H9 (cell line): ENCODE measurements at places on chromosomes 11 and 22. TPM values are rescaled to one million over a fixed set of nuclear protein-coding genes. Genes with fewer than 3 reads are reported as not detected.
A peak's percentile ranks its signal among the peaks of the same experiment; 100 is the strongest.

The GVQW3 gene
- total RNA-seq, result 4.5 and 4.7 TPM in 2 replicates

The LRP5 gene
- 38.4 and 41.3 TPM in 2 replicates for total RNA-seq

The SLC22A12 gene
- not detected in 2 replicates for total RNA-seq

The COMMD9 gene
- total RNA-seq, result 47.0 and 47.4 TPM in 2 replicates

The LARGE2 gene
- total RNA-seq, result 95.6 and 108 TPM in 2 replicates

The TREH gene
- not detected in 2 replicates for total RNA-seq

The CBLIF gene
- total RNA-seq, result not detected in 2 replicates

GRCh38 chr11:27218421-27219038, 144.5 kb downstream of the CCDC34 start:
- no peak overlapping the region for H3K27ac ChIP-seq
- no peaks in the 10 kb centered on the region; the same call in 2 of the 3 replicates for H3K36me3 ChIP-seq
- no peak for DNase-seq

GRCh38 chr11:16860617-16861016, 122.2 kb downstream of the C11orf58 start:
- no peak for DNase-seq
- no peak overlapping the region for H3K4me3 ChIP-seq
- H3K36me3 ChIP-seq, result peaks cover under 1% of the 10 kb centered on the region
- no peaks in the 10 kb centered on the region for H3K27me3 ChIP-seq
- H3K27ac ChIP-seq, result no peak overlapping the region

- DNase-seq, result no peak
- peaks cover 52% of the 10 kb centered on the region; the same call in 2 of the 3 replicates for H3K36me3 ChIP-seq
- H3K27ac ChIP-seq, result no peak overlapping the region
- H3K27me3 ChIP-seq, result no peaks in the 10 kb centered on the region
- H3K4me3 ChIP-seq, result no peak overlapping the region
Observed at GRCh38 chr11:72004515-72005346, 6.0 kb downstream of the IL18BP start.

DNA sequence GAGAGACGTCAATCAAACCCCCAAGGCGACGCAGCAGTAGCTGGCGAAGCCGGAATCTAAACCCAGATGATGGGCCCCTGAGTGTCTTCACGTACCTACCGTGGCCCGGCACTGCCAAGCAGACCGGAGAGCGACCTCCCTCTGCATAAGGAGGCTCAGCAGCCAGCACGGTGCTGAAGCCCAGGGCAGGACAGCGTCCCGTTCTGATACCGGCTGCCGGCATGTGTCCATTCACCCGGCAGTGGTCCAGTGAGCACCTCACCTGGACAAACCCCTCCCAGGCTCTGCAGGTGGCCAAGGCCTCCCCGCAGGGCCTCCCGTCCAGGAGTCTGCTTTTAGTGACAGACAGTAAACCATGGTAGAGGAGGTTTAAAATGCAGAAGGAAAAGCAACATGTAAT, 142.0 kb downstream of the BRD1 start:
- H3K27me3 ChIP-seq, result no peaks in the 10 kb centered on the region
- no peaks in the 10 kb centered on the region; the same call in 1 of the 3 replicates for H3K36me3 ChIP-seq
- no peak overlapping the region for H3K27ac ChIP-seq
- H3K4me1 ChIP-seq, result no peaks in the 10 kb centered on the region

DNA sequence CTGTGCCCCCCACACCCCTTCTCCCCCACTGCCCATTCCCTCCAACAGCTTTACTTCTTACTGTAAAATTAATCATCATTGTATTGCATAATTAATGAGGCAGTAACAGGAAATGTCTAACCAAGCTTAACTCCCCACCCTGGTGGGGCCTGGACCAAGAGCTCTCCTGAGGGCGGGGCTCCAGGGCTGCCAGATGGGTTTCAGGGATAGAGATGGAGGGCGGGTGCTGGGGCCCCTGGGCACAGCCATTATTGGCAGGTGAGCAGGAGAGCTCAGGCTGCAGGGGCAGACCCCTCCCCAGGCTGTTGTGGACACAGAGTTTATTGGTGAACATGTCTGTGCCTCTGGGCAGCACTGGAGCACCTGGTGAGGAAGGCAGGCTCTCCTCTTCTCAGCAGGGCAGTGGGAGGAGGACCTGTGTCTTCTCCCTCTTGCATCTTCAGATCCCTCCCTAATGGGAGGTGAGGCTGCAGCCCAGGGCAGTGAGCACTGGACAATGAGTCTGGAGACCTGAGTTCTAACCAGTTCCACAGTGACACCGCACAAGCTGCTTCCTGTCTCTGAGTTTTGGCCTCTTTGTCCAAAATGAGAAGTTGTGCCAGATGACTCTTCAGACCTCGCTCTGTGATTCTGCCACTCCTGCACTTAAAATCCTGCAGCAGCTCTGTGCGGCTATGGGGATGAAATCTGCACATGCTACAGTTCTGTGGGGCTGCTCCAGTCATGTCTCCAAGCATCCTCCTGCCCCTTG, 233.3 kb downstream of the CEP164 start:
- no peak overlapping the region for H3K4me3 ChIP-seq
- H3K36me3 ChIP-seq, result no peaks in the 10 kb centered on the region
- no peaks in the 10 kb centered on the region for H3K27me3 ChIP-seq
- H3K27ac ChIP-seq, result no peak overlapping the region
- no peak for DNase-seq
- H3K4me1 ChIP-seq, result no peaks in the 10 kb centered on the region; the same call in 1 of the 2 replicates

- H3K4me1 ChIP-seq, result no peaks in the 10 kb centered on the region
- no peak overlapping the region for H3K27ac ChIP-seq
- H3K4me3 ChIP-seq, result no peak overlapping the region
- DNase-seq, result no peak
- peaks cover 4% of the 10 kb centered on the region for H3K27me3 ChIP-seq
Observed at GRCh38 chr22:22465094-22465602, 43.4 kb downstream of the ZNF280B start.

DNA sequence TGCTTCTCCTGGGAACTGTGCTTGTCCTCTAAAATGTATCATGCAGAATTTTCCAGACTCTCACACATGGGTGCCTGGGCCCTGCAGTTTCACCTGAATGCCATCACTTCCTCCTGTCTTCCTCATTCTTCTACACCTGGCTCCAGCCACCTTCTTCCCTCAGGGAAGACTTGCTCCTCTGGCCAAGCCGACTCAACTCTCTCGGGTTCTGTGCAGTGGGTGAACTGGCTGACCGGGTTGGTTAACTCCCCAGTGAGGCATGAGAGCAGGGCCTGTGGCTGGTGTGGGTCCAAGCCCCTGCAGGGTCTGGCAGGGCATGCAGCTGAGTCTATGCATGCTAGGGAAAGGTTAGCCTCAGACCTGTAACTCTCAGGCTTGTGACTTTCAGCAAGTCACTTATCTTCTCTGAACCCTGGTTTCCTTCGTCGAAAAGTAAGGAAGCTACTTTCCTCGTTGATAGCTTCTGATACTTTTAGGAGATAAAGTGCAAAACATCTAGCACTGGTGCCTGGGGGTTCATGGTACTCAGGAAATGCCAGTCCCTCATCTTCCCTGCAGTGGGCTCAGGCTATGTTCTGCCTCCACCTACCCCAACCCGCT, 11.9 kb downstream of the CD82 start:
- no peaks in the 10 kb centered on the region for H3K27me3 ChIP-seq
- H3K36me3 ChIP-seq, result no peaks in the 10 kb centered on the region
- H3K27ac ChIP-seq, result no peak overlapping the region
- no peaks in the 10 kb centered on the region for H3K4me1 ChIP-seq
- H3K4me3 ChIP-seq, result no peak overlapping the region

GRCh38 chr11:119716582-119717498, 12.2 kb downstream of the NECTIN1 start:
- no peaks in the 10 kb centered on the region for H3K27me3 ChIP-seq
- peaks cover 3% of the 10 kb centered on the region; the same call in 1 of the 2 replicates for H3K4me1 ChIP-seq
- DNase-seq, result no peak
- peaks cover 16% of the 10 kb centered on the region for H3K36me3 ChIP-seq

GRCh38 chr22:45240104-45240809, 437 bp downstream of the KIAA0930 start:
- H3K36me3 ChIP-seq, result peaks cover 10% of the 10 kb centered on the region; the same call in 1 of the 3 replicates
- H3K27ac ChIP-seq, result no peak overlapping the region
- H3K4me1 ChIP-seq, result no peaks in the 10 kb centered on the region
- no peak for DNase-seq
- H3K4me3 ChIP-seq, result peak overlapping the region; percentile 79
- H3K27me3 ChIP-seq, result no peaks in the 10 kb centered on the region

GRCh38 chr11:131675121-131675888, 304.9 kb downstream of the NTM start:
- H3K36me3 ChIP-seq, result no peaks in the 10 kb centered on the region; the same call in 2 of the 3 replicates
- no peak overlapping the region for H3K4me3 ChIP-seq
- peaks cover 6% of the 10 kb centered on the region for H3K4me1 ChIP-seq
- H3K27me3 ChIP-seq, result no peaks in the 10 kb centered on the region
- DNase-seq, result no peak
- no peak overlapping the region for H3K27ac ChIP-seq

DNA sequence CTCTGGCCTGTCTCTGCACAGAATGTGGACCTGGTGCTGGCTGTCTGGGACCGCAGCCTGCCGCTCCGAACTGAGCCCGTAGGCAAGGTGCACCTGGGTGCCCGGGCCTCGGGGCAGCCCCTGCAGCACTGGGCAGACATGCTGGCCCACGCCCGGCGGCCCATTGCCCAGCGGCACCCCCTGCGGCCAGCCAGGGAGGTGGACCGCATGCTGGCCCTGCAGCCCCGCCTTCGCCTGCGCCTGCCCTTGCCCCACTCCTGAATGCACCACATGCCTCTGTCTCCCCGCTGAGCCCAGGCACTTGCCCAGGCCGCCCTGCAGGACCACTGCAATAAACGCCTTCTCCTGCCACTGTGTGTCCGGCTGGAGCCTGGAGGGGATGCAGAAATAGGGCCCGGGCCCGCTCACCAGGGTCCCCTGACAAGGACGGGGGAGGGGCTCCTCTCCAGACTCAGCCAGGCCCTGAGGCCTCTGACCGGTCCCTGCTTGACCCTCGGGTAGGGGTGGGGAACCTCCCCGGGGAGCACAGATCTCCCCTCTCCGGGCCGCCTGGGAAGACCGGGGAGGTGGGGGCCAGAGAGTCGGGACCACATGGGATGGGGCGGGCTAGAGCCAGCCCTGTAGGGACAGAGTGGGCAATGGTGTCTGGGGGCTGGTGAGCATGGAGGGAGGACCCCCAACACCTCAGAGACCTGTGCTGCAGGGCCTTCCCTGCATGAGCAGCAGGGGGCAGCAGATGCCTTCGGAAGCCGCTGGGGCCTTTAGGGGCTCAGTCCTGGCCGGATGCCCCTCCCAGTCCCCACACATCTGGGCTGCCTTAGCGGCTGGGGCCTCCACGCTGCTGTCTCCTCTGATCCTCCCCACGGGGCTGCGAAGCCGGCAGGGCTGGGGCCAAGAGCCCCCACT, 1.4 kb upstream of the TNNI2 start:
- H3K36me3 ChIP-seq, result no peaks in the 10 kb centered on the region
- H3K4me3 ChIP-seq, result no peak overlapping the region
- no peaks in the 10 kb centered on the region for H3K27me3 ChIP-seq
- H3K27ac ChIP-seq, result no peak overlapping the region
- H3K4me1 ChIP-seq, result no peaks in the 10 kb centered on the region

GRCh38 chr22:20315337-20316216, 4.3 kb downstream of the DGCR6L start:
- H3K27me3 ChIP-seq, result no peaks in the 10 kb centered on the region
- no peaks in the 10 kb centered on the region for H3K36me3 ChIP-seq
- peaks cover 4% of the 10 kb centered on the region for H3K4me1 ChIP-seq
- no peak overlapping the region for H3K27ac ChIP-seq
- H3K4me3 ChIP-seq, result no peak overlapping the region
